ENCODE measurements at places on chromosomes 12 and 14.

DNA sequence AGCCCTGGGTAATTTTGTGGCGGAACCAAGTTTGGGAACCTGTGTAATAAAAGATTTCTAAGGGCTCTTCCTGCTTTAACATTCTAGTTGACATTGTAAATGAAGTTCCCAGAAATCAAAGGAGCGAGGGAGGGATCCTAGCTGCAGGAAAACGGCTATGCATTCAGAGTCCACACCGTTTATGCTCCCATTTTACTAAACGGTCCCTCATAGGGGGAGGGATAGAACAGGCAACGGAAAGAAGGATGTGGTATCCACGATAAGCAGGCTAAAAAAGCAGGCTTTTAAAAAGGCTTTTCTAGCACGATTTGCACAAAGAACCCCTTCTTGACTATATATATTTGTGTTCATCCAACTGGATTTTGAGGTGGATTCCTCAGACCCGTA, 559 bp downstream of the SYNJ2BP start:
- no peak for DNase-seq

- DNase-seq = no peak
Measured at GRCh38 chr14:92963301-92964123, 40.6 kb downstream of the CHGA start.

DNA sequence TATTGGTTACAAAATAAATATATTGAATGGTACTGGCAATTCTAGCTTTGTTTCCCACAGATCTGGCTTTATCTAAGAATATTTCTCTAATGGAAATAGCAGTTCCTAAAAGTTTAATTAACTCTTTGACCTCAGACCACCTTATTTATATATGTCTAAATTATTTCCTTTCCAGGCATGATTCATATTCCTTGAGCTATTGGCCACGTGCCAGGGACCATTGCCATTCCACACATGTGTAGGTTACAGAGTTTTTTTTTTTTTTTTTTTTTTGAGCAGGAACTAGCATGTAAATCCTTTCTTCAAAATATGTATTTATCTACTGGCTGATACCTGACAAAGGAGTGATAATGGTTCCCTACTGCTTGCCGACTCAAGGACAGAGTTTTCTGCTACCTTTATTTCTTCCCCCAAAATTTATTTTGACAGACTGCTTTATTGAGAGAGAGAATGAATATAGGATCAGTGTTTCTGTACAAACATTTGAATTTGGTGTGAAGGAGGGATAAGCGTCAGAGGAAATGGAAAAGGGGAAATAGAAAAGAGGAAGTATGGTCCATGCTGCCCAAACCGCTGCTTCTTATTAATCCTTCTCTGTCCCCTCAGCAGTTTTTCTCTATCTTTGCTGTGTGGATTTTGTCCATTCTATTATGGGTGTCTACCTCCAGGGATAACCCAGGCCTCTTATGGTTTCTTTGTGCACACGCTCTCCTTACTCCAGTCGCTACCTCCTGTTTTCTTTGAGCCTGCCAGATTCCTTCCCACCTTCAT, 36.4 kb downstream of the PDE3A start:
- no peak for DNase-seq

GRCh38 chr12:121532503-121533393, 48.1 kb downstream of the KDM2B start:
- DNase-seq = no peak

- no peak for DNase-seq
Measured at GRCh38 chr12:59007620-59008019, 87.3 kb upstream of the LRIG3 start.

DNA sequence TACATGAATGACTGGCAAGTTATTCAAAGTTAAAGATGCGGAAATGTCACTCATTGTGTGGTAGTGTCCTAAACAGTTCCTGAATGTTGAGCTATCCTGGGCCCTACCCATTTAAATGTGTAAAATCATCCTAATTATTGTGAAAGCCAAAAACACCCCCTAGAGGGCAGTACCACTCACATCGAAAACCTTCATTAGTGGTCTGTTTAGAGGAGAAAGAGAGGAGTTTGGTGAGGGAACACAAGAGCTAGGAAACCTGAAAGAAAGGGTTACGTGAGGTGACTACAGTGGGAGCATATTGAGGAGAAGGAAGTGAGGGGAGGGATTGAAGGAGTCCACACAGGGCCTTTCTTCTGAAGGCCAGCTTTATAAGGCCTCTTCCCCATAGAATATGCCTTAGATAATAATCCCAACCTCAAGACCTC, 2.5 kb upstream of the TEP1 start:
- DNase-seq = no peak

- no peak for DNase-seq
Measured at GRCh38 chr12:124544311-124544970, 23.0 kb downstream of the NCOR2 start.

- no peak for DNase-seq
Measured at GRCh38 chr12:92140896-92141536, 4.6 kb downstream of the BTG1 start.

DNA sequence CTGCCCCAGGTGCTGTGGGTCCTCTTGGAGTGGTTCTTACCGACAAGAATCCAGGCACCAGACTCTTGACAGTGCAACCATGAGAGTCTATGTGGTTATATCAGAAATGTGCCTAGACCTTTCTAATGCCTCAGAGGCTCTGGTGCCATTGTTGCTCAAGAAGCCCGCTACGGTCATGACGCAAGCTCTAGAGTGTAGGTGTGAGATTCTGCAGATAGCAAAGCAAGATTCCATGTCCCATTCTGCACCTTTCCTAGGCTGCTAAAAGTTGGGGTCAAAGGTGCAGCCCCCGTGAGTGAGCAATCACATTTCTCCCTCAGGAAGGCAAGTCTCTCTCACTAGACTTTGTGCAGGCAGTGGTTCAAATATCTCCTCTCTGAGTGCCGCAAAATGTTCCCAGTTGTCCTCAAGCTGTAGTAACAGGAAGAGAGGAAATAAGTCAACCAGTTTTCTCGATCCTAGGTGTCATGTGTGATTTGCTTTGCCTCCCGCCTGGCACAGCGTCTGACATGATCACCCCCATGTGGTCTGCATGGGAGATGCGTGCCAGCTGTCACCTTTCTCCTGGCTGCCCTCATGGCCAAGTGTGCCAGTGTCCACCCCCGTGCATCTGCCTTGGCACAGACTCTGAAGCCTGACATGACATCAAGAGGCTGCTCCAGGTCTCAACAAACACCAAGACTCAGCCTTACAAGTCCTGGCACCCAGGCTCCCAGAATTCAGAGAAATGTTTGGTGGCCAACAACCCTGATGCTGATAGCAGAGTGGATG, 122.5 kb upstream of the COCH start:
- DNase-seq = no peak

GRCh38 chr14:105622329-105622955, 96.1 kb downstream of the TMEM121 start:
- no peak for DNase-seq

GRCh38 chr12:88361493-88361892, 218.8 kb downstream of the KITLG start:
- no peak for DNase-seq

- DNase-seq = peak; percentile 85
Measured at GRCh38 chr12:116376354-116377193, 99.1 kb upstream of the MED13L start.

GRCh38 chr14:23259426-23259825, 21.7 kb downstream of the RNF212B start:
- no peak for DNase-seq

GRCh38 chr14:98227000-98227726, 1044.8 kb downstream of the BCL11B start:
- no peak for DNase-seq

DNA sequence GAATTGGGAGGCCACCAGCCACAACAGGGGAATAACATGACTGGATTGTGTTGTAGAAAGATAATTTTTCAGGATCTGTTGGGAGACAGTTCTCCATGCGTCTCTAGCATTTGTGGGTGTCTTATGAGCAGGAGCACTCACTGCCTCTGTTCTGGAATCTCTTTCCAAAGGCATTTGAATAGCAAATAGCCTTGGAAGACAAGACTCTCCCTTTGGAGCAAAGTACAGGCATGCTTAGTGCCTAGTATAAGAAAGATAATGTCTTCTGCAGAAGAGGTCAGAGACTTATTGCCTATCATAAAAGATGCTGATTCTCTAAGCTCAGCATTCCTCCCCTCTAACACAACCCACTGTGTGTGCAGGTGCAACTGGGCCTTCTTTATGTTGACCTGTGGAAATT, 58.3 kb downstream of the VCPKMT start:
- DNase-seq = no peak

- no peak for DNase-seq
Measured at GRCh38 chr14:101221549-101222160, 318.1 kb upstream of the RTL1 start.

GRCh38 chr12:26692407-26692806, 140.6 kb downstream of the ITPR2 start:
- DNase-seq = peak; percentile 57
